ENCODE measurements at places on chromosomes 12 and 14.

GRCh38 chr14:49865431-49865859 lies 12.9 kb upstream of the NEMF start:
- DNase-seq: peak; percentile 58

GRCh38 chr14:21343035-21343794 lies 40.6 kb downstream of the SUPT16H start:
- no peak for DNase-seq

GRCh38 chr14:50321009-50321660 lies 9.0 kb downstream of the DMAC2L start:
- DNase-seq: peak; percentile 34

- DNase-seq: no peak
Observed at GRCh38 chr14:74400919-74401503, 25.0 kb downstream of the SYNDIG1L start.

DNA sequence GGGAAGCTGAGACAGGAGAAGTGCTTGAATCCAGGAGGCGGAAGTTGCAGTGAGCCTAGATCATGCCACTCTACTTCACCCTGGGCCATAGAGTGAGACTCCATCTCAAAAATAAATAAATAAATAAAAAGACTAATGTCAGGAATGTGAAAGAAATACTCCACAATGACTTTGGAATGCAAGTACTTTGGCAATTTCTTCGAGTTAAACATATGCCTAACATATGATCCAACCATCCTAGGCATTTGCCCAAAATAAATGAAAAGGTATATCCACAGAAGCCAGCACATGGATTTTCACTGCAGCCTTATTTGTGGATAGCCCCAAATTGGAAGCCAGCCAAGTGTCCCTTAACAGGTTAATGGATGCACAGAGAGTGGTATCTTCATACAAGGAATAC lies 357.9 kb upstream of the TMEM132C start:
- no peak for DNase-seq

DNA sequence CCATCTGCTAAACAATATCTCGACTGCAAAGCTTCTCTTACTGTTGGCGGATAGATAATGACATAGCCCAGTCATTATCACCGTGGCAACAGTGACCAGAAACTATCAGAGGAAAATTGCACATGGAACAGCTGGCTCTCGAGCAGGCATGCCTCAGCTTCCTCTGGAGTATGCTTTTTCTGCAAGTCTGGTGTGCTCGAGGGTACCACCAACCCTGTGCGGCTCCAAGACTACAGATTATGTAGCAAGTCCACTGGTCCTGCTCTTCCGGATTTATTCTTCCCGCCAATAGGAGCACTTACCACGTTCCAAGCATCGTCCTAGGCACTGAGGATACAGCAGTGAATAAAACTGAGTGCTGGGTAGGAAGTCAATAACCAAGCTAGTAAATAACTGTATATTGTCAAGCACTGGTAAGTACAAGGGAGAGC lies 1.4 kb upstream of the GLRX5 start:
- DNase-seq: no peak

GRCh38 chr12:132487311-132487741 lies 2.6 kb upstream of the FBRSL1 start:
- DNase-seq: no peak

DNA sequence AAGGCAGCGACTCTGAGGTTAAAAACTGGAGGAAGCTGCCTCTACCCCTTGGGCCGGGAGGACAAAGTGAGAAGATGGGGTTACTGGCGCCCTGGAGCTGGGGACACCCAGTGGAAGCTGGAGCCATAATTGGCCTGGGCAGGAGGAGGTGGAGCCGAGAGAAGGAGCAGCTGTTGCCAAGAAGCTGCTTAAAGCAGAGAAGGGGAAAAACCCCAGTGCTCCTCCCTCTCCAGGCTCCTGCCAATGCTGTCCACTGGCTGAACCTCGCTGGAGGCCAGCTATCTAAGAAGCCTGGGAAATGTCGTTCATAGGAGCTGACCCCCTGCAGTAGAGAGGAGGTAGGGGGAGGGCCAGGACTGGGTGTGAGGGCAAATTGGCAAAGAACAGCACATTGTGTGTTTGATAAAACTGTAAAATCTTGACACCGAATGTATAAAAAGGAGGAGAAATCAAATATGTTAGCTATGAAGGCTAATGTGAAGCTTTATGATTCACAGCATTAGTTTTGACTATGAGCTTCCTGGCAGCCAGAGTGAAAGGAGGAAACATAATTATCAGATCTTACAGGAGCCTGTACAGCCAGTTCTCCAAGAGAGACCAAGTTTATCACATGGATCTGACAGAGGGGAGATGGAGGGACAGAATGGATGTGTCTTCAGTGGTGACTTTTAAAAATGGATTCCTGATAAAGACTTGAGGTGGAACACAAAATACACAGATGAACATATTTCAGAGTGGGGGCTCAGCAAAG lies 9.5 kb downstream of the HHIPL1 start:
- DNase-seq: no peak

GRCh38 chr14:52877628-52878027 lies 73.2 kb downstream of the FERMT2 start:
- DNase-seq: no peak

GRCh38 chr12:75437564-75437963 lies 43.0 kb upstream of the GLIPR1 start:
- no peak for DNase-seq

Data from stimulated activated CD8-positive, alpha-beta memory T cell treated with anti-CD3 and anti-CD28 coated beads, Interleukin-4, amount 100 ng/mL, for 1 hour (primary cell).